T-cell (primary cell): ENCODE measurements at places on chromosomes 12 and 14.

DNA sequence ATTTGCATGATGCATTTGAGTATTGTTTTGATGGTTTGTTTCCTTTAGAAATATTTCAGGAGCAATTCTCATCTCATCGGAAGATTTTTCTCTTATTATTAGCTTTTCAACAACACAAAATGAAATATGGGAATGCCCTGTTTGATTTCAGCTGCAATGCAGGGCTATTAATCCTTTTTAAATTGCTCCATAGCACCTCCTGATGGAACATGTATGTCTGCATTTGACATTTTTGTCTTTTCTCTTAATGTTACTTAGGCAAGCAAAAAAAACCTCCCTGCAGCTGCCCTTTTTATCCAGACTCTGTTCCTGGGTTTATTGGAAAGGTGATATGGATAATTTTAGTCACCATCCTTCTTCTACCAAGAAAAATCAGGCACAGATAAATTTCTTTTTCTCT lies 895.8 kb downstream of the RPS29 start:
- DNase-seq = no peak

DNA sequence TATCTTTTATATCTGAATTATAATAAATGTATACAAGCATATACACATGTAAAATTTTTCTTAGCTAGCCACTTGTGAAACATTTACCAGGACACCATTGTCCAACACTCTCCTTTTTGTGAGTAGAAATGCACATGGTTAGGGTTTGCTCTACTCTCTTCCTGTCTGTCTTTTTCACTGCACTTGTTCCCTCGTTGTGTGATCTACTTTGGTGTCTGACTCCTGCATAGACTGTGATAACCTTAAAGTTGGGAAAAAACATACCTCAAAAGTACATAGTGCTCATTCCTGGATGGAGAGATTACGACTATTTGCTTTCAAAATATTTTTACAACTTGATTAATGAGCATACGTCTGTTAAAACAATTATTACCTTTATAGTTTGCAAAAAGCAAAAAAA lies 294.1 kb upstream of the FLRT2 start:
- no peak for DNase-seq

DNA sequence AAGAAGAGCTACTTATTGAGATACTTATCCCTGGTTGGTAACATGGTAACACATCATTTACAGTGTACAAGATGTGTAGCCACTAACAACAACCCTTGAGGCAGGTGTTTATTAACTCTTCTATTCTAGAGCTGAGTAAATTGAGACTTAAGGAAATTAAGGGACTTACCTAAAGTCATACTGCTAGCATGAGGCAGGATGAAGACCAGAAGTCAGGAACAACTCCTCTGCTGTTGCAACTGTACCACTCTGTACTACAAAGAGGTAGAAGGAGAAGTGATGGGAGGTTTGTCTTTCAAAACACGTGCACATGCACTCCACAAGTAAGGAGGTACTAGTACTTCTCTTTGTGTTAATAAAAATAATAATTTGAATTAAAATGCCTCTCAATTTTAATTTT lies 79.9 kb downstream of the LLPH start:
- DNase-seq = no peak

DNA sequence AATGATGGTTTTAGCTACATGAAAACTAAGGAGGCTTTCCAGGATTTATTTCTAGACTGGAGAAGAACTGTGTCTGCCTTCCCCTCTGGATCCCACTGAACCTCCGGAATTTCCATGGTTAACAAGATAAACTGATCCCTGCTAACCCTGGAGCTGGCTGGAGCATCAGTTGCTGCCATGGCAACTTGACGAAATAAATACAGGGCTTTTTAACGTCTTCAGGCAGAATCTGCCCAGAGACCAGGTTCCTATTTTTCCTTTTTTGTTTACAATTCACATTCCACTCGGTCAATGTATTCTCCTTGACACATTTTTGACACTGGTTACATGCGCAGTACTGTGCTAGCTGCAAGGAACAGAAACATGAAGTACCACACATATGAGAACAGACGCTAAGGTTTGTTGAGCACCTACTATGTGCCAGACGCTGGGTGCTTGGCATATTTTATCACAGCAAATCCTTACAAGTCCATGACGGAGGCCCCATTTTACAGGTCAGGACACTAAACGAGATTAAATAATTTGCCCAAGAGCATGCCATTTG lies 1.7 kb downstream of the C14orf132 start:
- DNase-seq = no peak

- peak; percentile 6 for DNase-seq
These were observed 125.2 kb downstream of the MED13L start for GRCh38 chr12:116152268-116152667.

GRCh38 chr12:64618953-64619590 lies 8.8 kb downstream of the RASSF3 start:
- no peak for DNase-seq

- no peak for DNase-seq
These were observed 158.3 kb downstream of the ADGRD1 start for GRCh38 chr12:131112021-131112420.

DNA sequence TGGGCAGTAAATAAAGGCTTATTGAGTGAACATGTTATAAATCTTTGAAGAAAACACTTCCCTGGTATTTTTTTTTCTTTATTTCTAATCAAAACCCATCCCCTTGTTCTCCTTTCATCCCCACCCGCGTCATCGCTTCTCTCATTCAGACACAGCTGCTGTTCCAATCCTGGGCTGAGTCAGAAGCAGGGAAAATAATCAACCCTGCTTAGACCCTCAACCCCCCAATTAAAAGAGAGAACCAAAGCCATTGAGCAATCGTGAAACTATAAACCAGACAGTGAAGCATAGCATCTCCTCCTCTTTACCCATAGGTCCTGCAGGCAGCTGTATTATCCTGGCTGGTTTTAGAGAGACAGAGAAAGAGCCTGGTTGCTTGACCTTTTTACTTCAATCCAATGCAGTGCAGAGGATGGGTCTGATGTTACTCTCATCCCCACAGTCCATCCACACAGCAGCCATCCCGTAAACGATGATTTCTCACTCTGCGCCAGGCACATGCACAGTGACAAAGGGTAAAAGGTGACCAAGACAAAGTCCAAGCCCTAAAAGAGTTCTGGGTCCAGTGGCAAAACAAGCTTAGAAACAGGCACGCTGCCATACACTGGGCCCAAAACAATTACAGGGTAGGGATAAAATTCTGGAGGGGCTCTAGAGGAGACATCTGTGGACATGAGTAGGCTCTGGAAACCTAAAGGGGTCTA lies 238.3 kb downstream of the GALC start:
- no peak for DNase-seq

DNA sequence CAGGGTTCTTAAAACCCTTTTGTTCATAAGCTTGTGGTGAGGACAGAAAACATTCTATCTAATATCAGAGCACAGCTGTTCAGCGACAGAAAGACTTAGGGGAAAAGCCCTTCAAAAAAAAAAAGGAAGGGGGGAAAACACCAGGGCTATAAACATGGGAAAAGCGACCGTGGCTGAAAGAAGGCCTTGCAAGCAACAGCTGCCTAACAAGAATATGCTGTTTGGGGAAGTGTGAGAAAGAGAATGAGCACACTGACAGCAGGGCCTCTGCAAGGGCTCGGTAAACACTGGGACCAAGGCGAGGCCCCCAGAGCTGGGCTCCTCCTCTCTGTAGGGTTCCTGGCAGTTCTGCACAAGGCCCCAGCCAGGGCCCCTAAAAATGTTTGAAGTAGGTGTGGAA lies 27.4 kb upstream of the CCND2 start:
- no peak for DNase-seq

GRCh38 chr14:69968681-69969080 lies 89.5 kb downstream of the SMOC1 start:
- no peak for DNase-seq
